ENCODE measurements at places on chromosomes 3 and 15. TPM values are rescaled to one million over a fixed set of nuclear protein-coding genes. Genes with fewer than 3 reads are reported as not detected.

GRCh38 chr15:79028411-79028964, 62.1 kb downstream of the RASGRF1 start:
- no peak for DNase-seq

DNA sequence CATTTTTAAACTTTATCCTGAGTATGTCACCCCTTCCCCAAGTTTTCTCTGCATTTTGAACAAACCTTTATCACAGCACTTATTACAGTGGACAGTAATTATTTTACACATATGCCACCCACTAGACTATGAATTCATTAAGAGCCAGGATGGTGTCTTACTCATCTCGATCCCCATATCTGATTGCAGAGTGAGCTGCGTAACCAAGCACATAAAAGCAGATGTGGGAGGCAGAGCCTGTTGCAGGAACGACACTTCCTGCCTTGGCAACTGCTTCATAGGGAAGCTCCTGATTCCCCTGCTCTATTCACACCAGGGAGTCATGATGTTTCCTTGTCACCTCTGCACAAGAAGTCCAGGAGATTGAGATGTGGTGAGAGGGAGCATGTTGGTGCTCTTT, 91.1 kb downstream of the MINAR1 start:
- DNase-seq, result no peak

DNA sequence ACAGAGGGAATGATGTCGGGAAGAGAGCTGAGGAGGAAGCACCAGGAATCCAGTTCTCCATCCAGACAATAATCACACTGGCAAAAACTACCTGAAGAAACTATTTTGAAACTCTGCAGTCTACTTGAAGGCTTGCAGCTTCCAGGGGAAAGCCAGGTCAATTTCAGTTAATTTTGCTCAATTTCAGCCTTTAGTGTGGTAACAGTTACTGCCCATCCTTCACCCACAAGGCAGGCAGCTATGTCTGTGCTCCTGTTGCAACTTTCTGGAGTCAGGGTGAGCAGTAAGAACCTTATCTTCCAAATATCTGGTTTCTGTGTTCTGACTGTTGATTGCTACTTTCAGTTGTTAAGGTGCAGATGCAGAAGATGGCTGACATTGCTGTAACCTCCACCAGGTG, 221.7 kb downstream of the ADAMTS17 start:
- DNase-seq, result no peak

DNA sequence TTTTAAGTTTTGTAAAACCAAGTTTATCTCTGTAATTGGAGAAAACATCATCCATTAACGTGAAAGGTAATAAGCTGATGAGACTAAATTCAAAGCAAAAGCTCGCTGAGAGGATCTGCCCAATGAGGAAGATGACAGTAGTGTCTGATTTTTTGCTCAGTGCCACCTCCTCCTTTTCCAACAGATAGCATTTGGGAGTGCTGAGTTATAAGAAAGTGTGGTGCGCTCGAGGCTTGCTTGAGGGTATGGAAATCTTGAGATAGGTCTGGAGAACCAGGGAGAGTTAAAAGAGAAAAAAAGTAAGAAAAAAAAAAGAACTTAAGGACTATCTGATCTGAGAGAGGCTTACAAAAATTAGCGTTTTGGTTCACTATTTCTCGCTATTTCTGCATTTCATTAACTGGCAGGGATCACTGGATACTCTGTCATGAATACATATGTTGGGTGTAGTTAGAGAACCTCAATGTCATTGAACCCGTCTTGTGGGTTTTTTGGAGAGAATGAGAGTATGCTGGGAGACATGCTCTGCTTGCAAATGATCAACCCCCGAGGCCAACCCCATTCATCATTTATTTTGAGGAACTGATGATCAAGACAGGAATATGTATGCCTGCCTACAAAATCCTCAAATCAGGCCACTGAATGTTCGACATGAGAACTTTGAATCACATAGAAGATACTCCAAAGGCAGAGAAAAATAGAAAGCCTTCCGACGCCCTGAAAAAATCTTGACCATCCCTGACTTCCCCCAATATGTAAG, 973 bp upstream of the USP13 start:
- DNase-seq, result no peak

DNA sequence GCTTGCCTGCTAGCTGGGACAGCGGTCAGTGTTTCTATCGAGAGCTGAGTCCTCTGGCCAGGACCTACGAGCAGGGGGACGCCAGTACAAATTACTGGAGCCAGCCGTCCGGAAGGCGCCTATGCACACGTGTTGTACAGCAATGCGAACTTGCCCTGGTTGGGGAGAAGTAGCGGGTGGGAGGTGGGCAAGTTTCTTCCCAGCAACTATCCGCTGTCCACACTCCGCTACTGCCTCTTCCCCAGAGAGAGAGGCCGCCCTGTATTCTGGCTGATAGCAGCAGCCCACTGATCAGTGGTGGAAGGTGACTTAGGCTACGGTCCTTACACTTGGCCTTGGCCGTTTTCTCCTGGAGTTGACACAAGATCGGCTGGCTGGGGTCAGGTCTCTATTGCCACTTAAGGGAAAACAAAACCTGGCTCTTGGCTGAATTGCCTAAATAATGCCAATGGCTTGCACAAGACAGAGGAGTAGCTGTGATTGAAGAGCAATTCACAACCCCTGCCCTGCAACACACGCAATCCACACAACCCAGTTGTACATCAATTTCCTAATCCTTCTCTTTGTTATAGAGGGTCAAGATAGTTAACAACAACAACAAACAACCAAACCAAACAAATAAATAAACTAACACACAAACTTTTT, 12.8 kb upstream of the SHC4 start:
- DNase-seq, result no peak

DNA sequence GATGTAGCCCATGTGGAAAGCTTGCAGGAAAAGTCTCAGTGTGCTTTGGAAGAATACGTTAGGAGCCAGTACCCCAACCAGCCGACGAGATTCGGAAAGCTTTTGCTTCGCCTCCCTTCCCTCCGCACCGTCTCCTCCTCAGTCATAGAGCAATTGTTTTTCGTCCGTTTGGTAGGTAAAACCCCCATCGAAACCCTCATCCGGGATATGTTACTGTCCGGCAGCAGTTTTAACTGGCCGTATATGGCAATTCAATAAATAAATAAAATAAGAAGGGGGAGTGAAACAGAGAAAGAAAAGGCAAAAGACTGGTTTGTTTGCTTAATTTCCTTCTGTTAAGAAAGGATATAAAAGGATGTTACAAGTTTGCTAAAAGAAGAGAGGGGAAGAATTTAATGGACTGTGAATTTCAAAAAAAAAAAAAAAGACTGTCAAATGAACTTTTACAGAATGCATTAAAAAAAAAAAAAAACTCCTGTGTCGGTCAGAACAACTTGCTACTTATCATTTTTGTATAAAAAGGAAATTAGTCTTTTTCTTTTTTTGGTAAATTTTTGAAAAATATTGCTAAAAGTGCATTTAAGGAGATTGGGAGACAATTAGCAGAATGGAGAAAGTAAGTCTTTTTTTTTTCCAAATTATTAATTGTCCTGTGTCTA, 7.0 kb downstream of the NR2F2 start:
- no peak for DNase-seq

DNA sequence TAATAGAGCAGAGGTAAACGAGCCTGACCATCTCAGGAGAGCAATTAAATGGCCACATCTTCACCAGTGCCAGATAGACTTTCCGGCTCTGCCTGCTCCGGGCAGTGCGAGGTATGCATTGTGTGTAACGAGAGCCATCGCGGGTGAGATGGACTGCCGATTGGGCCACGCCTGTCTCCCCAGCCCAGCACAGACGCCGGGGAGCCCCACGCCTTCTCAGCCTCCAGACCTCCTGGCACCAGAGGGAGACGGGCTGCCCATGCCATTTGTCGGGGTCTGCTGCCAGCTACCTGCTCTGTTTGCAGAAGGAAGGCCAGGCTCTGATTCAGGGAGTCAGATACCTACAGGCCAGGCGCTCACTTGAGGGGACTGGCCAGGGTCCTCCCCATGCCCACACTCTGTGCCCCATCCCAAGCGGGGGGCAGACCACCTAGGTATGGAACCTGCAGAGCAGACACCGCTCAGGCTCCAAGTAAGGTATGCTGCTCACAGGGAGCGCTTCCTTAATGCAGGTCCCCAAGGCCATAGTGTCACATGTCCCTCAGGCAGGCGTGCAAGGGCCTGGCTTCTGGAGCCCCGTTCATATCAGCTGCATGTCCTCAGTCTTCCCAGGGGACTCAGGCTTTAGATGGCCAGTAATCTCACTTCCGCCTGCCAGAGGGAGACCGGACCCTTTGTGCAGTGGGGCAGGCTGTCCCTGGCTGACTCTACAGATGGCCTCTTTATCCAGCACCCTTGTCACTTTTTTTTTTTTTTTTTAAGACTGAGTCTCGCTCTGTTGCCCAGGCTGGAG, 62.2 kb downstream of the DNAJB8 start:
- no peak for DNase-seq

- no peak for DNase-seq
Observed at GRCh38 chr3:123685780-123686179, 100.9 kb upstream of the HACD2 start.

DNA sequence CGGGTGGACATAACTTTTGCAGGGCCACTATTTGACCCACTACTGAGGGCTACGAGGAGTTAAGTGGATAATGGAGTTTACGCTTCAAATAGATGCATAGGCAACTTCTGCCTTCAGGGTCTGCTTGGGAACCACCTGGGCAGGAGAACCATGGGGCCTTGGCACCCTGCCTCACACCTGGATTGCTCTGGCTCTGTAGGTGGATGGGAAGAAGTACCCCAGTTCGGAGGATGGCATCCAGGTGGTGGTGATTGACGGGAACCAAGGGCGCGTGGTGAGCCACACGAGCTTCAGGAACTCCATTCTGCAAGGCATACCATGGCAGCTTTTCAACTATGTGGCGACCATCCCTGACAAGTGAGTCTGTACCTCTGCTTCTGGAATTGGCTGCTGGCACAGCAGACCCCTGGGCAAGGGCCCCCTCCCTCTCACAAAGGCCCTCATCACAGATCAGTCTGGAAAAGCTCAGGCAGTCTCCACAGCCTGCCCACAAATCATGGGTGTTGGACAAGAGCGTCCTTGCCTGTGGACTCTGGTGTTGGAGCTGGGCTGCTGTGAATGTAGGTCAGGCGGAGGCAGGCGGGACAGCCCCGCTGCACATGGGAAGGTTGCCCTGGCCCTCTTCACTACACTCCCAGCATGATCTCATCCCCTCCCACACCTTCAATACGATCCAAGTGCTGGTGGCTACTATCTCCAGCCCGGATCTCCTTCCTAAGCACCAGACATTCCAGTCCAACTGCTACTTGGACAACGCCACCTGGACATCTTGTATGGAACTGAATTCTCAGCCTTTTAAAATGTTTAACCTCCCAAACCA, 46.7 kb downstream of the MESD start:
- no peak for DNase-seq

- DNase-seq, result no peak
Observed at GRCh38 chr3:57900786-57901185, 107.4 kb upstream of the FLNB start.

ACSBG1 gene
- not detected for total RNA-seq

RETNLB gene
- 0.50 TPM for total RNA-seq

MST1R gene
- total RNA-seq, result 0.59 TPM

SERINC4 gene
- total RNA-seq, result not detected

GABRB3 gene
- total RNA-seq, result not detected

Data from T-cell (primary cell).